AG04450 (cell line): ENCODE measurements at places on chromosomes 16 and 17. TPM values are rescaled to one million over a fixed set of nuclear protein-coding genes. Genes with fewer than 3 reads are reported as not detected.

SETD6 gene
- 5.3 and 6.5 TPM in 2 replicates for polyA plus RNA-seq

EMP2 gene
- polyA plus RNA-seq = 15.1 and 15.2 TPM in 2 replicates

MYOCD gene
- polyA plus RNA-seq = 17.5 and 19.0 TPM in 2 replicates

KIF18B gene
- polyA plus RNA-seq = 2.4 and 2.6 TPM in 2 replicates

PYDC1 gene
- polyA plus RNA-seq = not detected in 2 replicates

ZNF629 gene
- polyA plus RNA-seq = 5.1 and 8.0 TPM in 2 replicates
